CD4-positive, alpha-beta T cell treated with Interleukin-15 for 1 hour (primary cell): ENCODE measurements at places on chromosomes 1 and 21.

DNA sequence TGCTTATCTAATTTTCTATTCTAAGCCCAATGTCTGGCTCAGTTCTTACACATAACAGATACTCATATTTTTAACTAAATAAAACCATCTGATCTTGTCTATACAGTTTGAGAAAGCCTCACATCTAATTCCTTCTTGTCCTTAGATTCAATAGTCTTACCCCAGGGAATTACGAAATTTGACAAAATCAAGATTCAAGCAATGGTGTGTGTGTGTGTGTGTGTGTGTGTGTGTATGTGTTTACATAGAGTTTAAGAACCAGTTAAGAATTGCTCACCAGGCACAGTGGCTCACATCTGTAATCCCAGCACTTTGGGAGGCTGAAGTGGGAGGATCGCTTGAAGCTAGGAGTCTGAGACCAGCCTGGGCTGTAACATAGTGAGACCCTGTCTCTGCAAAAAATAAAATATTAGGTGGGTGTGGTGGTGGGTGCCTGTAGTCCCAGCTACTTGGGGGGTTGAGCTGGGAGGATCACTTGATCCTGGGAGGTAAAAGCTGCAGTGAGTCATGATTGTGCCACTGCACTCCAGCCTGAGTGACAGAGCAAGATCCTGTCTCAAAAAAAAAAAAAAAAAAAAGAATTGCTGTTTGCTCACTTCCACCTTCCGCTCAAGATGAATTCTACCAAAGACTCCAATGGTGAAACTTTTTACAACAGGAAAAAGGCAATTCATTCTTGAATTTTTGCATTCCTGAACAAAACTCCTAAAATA, 6.2 kb downstream of the WDR64 start:
- no peak for DNase-seq

DNA sequence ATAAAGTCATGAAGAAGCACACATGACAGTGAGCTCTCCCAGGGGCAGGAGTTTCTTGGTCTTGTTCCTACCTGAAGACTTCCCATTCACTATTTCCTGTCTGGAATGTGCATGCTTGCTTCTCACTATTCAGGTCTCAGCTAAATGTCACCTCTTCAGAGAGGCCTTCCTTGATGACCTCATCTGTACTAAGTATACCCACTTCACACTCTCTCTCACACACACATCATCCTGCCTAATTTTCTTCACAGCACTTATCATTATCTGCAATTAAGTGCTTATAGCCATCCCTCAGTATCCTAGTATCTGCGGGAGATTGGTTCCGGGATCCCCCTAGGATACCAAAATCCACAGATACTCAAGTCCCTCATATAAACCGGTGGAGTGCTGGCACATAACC, 146.4 kb upstream of the IVNS1ABP start:
- no peak for DNase-seq

GRCh38 chr1:70518106-70518505, 107.0 kb downstream of the CTH start:
- no peak for DNase-seq

DNA sequence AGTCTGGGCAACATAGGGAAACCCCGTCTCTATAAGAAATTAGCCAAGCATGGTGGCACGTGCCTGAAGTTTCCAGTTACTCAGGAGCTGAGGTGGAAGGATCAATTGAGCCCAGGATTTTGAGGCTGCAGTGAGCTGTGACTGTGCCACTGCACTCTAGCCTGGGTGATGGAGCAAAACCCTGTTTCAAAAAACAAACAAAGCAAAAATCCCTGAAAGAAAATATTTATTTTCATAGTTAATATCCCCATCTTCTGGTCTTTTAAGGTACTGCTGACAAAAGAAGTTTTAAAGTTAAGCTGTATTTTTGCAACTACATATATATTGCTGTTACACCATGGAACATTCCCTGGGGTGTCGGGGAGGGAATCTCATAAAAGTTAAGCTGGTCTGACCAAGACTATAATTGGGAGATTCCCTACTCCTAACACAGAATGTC, 26.0 kb downstream of the VAMP4 start:
- DNase-seq = no peak

DNA sequence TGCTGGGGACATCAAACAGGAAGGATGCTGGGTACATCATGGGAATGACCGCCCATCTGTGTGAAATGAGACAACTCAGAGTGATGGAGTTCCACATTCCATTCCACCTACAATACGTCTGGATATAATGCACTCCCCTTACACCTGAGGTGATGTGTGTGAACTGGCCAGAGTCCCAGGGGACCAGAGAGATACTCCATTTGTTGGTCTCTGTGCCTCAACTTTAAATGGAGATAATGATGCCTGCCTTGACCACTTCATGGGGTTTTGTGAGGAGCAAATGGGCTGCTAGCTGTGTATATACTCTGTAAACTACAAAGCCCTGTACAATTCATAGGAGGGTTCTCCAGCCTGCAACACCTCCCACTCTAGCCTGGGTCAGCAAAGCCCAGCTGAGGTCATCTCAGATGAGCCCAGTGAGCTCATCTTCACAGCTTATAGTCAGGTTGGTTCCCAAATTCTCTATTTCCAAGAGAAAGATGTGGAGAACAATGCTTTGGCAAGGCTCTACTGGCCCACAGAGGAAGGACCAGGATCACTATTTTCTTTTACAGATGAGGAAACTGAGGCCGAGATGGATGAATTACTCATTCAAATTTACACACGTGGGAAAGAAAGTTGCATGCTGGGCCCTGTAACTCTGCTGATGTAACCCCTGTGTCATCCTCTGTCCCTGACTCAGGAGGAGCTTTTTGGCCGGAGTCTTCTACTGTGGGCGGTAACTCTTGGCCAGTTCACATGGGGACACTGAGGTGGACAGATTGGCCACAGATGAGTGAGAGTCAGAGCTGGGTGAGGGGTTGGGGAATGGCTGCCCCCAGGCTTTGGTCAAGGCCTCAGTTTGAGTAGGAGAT, 105.6 kb upstream of the GCLM start:
- no peak for DNase-seq

GRCh38 chr1:192436441-192437078, 119.8 kb downstream of the RGS21 start:
- no peak for DNase-seq

DNA sequence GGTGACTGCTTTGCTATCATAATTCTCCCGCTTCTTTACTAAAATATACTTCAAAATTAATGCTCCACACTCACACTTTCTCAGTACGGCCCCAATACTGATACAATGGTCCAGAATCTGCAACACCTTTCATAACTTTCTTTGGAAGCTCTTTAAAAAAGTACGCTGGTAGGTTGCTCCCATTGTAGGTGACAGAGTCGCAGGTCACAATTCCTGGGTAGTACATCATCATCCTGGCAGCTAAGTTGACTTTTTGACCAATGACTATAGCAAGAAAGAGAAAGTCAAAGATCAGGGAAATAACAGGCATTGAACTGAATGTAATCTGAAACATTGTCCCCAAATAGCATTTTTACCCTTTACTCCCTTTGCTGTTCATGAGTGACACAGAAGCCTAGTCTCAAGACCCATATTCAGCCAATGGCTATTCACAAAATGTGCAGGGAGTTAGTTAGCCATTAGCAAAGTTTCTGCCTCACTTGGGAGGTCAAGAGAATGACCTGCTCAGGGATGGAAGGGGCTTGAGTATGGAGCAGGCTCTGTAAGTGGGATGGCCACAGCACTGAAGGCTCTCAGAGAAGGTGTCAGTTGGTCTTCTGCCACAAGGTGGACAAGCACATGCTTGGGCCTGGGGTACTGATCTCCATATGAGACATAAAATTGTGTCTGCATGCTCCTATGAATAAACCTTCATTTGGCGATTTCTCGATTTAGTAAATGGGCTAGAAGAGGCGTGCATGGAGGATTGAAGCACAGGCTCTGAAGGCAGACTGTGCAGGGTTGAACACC, 35.4 kb downstream of the ADCY10 start:
- no peak for DNase-seq
